ENCODE measurements at places on chromosomes 11 and 22. TPM values are rescaled to one million over a fixed set of nuclear protein-coding genes. Genes with fewer than 3 reads are reported as not detected.

- no peak for DNase-seq
Measured at GRCh38 chr22:37690901-37691504, 4.9 kb downstream of the NOL12 start.

DNA sequence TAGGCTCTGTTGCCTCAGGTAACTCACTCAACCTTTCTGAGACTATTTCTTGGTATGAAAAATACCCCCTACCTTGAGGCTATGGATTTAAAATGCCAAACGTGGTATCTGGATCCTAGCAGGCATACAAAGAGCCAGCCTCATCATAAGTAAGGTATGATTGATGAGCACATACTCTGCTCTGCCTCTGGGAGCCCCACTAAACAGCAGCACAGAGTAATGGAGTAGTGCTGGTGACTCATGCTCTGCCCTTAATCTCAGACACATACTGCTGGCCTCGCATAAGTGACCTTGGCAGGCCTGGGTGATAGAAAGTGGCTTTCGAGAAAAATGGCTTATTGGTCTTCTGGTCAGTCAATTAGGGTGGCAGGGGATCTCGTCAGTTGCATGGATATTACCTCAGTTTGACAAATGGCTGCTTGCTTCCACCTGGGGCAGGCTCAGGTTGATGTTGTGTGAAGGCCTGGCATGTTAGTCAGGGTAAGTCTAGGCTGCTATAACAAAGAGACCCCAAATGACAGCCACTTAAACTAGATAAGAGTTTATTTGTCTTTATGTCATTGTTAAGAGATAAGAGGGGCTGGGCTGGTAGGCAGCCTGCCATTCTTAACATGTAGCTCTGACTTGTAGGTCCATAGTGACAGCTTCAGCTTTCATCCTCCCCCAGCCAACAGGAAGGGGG, 15.2 kb upstream of the SLC6A5 start:
- DNase-seq, result no peak

DNA sequence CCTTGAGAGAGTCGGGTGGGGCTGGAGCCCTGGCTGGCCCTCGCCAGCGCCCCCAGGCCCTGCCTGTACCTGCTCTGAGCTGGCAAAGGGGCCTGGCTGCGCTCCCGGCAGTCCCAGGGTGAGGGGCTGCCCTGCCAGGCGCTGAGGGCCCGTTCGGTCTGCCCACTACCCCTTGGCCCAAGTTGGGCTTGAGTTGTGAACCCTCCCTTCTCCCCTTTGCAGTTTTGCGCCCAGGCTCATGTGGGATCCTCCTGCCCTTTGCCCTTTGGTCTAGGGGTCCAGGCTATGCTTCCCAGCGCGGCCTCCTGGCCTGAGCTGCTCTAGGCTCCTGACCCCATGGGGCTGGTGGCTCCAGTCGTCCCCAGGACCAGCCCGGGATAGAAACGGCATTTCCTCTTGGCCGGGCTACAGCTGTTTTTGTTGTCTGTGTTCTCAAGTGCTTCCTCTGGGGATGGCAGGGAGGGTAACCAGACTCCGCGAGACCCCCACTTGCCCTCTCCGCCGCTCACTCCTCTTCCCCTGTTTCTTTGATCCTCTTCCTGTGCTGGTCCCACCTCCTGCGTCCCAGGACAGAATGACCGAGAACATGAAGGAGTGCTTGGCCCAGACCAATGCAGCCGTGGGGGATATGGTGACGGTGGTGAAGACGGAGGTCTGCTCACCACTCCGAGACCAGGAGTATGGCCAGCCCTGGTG, 34.9 kb downstream of the PRDM11 start:
- no peak for DNase-seq

The SHISAL1 gene
- under 0.01 TPM for total RNA-seq

GRCh38 chr11:118837868-118838267, 45.8 kb upstream of the CXCR5 start:
- DNase-seq, result no peak

DNA sequence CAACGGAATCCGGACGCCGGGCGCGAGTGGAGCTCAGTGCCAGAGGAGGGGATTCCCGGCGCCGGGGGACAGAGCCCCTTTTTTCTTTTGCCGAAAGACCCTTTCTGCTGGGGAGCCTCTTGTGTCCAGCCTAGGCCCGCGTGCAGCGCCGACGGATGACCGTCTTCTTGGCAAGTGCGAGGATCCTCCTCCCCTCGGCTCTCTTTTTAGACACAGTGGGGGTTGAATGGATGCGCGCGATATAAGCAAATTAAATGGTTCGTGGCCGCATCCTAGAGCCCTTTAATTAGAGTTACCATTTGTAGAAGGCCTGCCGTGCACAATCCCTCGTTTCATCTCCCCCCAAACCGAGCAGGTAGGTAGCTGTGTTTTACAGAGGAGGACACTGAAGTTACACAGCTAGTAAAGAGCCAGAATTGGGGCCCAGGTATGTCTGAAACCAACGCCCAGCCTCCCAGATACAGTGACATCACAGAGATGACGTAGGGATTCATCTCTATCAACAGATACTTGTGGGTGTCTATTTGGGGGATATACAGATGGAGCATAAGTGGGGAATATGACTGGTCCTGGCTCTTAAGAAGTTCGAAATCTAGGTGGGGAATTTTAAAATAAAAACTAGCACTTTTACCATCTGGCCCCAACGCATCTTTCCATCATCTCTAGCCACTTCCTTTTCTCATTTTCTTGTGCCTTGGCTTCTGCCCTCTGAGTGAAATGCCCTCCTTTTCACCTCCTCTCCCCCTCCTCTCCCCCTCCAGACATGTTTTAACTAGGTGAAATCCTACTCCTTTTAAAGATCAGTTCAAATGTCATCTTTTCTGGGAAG, 875 bp downstream of the TCP11L1 start:
- DNase-seq, result peak; percentile 28

- DNase-seq, result peak; percentile 77
Measured at GRCh38 chr11:73404048-73404447, 27.8 kb downstream of the RELT start.

The MS4A6E gene
- not detected for total RNA-seq

The OR5M10 gene
- total RNA-seq, result not detected

The TRIM48 gene
- not detected for total RNA-seq

DNA sequence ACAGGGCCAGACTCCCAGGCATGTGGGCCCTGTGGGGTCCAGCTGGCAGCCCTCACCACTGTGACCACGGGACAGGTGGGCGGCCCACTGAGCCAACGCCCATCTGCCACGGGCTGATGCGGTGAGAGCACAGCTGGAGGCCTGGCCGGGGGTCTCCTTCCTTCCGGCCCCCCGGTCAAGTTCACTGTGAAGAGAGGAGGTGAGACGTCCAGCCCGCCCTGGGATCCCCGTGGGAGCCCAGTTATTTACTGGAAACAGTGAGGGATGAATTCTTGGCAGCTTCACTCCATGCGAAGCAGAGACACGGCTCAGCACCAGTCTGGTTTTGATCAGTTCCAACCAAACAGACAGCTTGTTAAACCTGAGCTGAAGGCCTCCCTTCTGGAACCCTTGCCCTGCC, 38.7 kb downstream of the WNT11 start:
- DNase-seq, result no peak

DNA sequence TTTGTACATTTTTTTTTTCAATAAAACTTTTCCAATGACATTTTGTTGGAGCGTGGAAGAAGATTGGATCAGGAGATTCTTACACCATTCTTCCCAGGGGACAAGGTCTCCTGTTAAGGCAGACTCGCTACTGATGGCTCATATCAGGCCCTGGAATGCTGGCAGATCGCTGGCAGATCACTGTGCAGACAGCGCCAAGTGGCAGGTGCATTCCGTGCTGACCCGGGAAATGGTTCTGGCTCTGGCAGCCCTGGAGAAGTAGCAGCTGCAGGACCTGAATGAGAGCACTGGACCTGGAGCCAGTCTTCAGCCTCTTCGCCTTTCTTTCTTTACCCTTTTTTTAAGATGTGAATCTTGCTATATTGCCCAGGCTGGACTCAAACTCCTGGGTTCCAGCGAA, 10.7 kb downstream of the SERPINH1 start:
- DNase-seq, result no peak

GRCh38 chr11:67674442-67674871, at the start of gene ALDH3B2:
Gene ALDH3B2, minus strand, starts transcription at chr11:67674623. Its CDS starts 7,688 bp downstream, at chr11:67666935.
- DNase-seq, result no peak

- no peak for DNase-seq
Measured at GRCh38 chr11:114614127-114614720, 18.6 kb upstream of the NXPE4 start.

DNA sequence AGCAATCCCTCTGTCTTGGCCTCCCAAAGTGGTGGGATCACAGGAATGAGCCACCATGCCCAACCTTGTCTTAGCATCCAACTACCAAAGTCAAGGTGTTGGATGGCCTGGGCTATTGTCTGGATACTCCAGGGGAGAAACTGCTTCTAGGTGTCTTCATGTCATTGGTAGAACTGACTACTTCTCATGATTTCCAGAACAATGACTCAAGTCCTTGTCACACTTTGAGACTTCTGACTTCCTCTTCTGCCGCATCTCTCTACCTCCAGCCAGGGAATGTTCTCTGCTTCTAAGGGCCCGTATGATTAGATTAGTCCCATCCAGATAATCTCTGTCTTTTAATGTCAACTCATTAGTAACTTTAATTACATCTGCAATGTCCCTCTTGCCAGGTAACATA, 30.6 kb downstream of the APOL6 start:
- no peak for DNase-seq

GRCh38 chr22:48242461-48242864, 1480.0 kb downstream of the TBC1D22A start:
- no peak for DNase-seq

The FANCF gene
- 17.0 TPM for total RNA-seq

DNA sequence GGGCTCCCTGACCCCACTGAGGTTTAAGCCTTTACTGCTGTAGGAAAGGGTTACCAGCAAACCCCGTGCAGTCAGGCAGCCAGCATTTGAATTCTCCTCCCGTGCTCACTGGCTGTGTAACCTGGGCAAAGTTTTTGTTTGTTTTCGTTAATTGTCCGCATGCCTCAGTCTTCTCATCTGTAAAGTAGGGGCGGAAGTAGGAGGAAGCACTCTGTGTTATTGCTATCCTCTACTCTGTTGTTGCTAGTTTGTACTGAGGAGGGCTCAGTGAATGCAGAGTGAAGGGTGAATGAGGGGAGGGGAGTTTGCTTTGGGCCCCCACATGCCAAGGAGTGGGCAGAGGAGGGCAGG, 14.0 kb upstream of the SYT7 start:
- DNase-seq, result no peak

DNA sequence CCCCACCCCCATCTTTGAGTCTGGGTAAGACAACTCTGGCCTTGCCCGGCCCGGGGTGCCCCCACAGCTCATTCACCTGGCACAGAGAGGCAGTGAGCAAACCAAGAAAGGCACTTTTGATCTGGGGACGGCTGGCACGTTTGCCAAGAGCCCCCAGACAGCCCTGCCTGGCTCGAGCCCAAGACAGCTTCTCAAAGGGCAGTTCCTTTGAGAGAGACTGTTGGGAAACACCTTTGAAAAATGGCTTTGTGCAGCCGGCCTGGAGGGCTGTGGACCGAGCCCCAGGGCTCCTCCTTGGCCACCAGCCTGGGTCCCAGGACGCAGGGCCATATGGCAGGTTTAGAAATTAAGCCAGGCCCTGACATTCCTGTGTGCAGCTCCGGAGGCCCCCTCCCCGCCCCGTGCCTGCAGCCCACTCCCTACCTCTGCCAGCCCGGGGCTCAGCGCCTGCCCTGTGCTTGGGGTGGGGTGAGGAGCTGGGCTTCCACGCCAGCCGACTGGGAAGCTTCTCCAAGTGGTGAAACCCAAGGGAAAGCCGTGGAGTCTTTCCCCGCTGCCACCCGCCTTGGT, 50.2 kb upstream of the SMIM38 start:
- DNase-seq, result no peak

- no peak for DNase-seq
Measured at GRCh38 chr11:119062779-119063178, 4.8 kb upstream of the VPS11 start.

The PNPLA5 gene
- not detected for total RNA-seq

GRCh38 chr22:23544852-23545251, 35.2 kb downstream of the IGLL1 start:
- DNase-seq, result no peak

The SMIM35 gene
- total RNA-seq, result under 0.01 TPM

DNA sequence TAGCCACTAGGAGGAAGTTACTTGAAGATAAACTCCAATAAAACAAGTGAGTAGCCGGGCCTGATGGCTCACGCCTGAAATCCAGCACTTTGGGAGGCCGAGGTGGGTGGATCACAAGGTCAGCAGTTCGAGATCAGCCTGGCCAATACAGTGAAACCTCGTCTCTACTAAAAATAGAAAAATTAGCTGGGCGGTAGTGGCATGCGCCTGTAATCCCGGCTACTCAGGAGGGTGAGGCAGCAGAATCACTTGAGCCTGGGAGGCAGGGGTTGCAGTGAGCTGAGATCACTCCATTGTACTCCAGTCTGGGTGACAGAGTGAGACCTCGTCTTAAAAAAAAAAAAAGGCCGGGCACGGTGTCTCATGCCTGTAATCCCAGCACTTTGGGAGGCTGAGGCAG, 34.0 kb upstream of the CLPB start:
- no peak for DNase-seq

The NUP160 gene
- 33.7 TPM for total RNA-seq

The PRRG4 gene
- 1.3 TPM for total RNA-seq

The TRIM49 gene
- under 0.01 TPM for total RNA-seq

- no peak for DNase-seq
Measured at GRCh38 chr22:37043828-37044538, 7.6 kb upstream of the KCTD17 start.

DNA sequence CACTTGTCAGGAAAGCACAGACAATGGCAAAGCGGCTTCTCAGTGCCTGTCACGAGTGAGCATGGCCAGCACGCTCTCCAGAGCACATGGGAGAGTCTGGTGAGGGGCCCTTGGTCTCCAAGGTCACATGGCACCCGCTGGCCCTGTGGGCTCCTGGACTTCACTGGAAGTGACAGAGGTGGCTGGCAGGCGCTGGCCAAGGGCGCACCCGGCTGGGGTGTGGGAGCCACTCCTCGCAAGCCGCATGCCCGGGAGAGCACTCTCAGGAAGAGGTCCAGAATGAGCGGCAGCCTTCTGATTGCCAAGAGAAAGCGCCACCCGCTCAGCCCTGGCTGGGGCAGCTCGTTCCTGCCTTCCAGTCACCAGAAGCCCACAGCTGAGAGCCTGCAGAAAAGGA, 17.1 kb upstream of the MOB2 start:
- no peak for DNase-seq

- no peak for DNase-seq
Measured at GRCh38 chr11:19306179-19306944, 65.6 kb upstream of the E2F8 start.

Data from hematopoietic multipotent progenitor cell (in vitro differentiated cells).